AG09319 (cell line): ENCODE measurements at places on chromosomes 1 and 21.

GRCh38 chr21:44940116-44940631, 345 bp downstream of the SLX9 start:
- no peak for DNase-seq

GRCh38 chr1:193060938-193061337, 1.5 kb downstream of the RO60 start:
- DNase-seq: no peak

GRCh38 chr1:1024771-1025699, 5.1 kb downstream of the AGRN start:
- no peak for DNase-seq

- no peak for DNase-seq
Measured at GRCh38 chr1:19429611-19430010, 55.7 kb downstream of the CAPZB start.

DNA sequence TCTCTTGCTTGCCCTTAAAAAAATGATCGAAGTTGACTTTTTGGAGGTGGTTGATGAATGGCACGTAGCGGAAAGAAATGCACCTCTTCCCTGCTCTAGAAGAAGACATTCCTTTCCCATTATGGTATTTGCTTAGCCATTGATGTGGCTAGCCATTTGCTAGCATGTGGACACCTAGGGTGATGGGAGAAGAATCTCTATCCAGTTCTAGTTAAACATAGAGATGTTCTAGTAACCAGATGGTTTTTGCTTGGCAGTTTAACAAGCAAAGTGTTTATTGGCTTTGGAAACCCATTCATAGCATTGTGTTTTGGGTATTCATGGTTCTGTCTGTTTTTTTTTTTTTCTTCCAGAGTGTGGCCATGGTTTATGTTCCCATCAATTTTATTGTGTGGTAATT, 78.9 kb downstream of the KCNJ6 start:
- DNase-seq: no peak

GRCh38 chr21:33214056-33214455, 15.7 kb upstream of the IFNAR2 start:
- DNase-seq: no peak

GRCh38 chr1:203059485-203059884, 26.3 kb downstream of the MYOG start:
- DNase-seq: no peak

GRCh38 chr1:94309216-94309615, 71.8 kb upstream of the ARHGAP29 start:
- DNase-seq: no peak

GRCh38 chr1:226026833-226027232, 27.7 kb upstream of the SDE2 start:
- no peak for DNase-seq

- no peak for DNase-seq
Measured at GRCh38 chr1:27602462-27603308, 1.3 kb downstream of the AHDC1 start.
